ENCODE measurements at places on chromosomes 2 and 18.

DNA sequence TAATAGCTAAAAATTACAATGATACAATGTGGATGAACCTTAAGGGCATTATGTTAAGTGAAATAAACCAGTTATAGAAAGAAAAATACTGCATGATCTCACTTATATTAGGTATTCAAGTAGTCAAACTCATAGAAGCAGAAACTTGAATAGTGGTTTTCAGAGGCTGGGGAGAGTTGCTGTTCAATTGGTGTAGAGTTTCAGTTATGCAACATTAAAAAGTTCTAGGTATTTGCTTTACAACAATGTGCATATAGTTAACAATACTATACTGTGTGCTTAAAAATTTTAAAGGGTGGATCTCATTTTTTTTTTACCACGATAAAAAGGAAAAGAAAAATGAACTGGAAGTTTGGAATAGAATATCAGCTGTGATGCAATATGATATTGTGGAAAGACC lies 479.1 kb downstream of the SPAG16 start:
- DNase-seq = no peak

DNA sequence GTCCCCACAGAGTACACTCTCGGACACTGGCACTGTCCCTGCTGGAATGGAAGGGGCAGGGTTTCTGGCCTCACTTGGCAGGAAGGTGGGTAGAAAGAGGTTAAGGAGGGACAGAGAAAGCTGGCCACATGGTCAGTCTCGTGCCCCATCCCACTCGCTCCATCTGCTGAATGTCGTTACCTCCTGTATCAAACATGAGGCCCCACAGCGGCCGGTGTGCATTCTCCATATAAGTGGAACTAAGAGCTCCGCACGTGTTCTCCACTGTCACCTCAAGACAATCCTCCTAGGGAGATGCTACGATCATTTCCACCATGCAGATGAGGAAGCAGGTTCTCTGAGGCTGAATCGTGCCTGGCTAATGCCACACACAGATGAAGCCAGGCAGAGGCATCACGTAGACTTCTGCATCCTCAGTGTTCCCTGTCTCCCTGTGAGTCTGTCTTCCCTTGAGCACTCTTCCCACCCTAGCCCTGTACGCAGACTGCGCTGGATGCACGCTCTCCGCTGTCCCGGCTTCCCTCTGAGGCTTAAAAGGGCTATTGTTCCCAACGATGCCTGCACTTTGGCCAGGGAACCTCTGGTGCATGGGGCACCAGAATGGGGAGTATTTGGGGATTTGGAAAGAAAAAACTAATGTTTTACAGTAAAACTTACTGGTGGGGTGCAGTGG lies 35.1 kb downstream of the MAL start:
- DNase-seq = no peak

DNA sequence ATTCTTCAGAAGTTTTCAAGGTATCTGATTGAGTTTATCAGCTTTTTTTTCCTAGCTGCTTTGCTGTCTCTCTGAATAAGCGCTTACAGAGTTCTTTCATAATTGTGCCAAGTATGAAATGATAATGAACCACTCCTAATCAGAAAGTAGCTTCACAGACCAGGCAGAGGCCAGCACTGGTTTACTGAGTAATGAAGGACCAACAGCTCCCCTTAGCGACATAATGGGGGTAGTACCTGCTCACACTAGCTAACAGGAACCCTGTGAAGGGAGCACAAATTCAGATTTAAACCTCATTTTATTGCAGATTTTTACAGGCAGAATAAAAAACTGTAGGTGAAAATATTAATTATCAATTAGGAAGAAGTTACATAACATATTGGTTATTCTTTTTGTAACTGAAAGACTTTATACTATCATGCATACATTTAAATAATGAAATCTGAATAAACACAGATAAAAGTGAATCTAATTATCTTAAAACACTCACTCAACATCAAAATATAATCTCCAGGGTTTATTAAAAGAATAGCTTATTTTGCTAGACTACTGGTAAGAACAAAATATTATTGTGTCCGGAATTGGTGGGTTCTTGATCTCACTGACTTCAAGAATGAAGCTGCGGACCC lies 53.7 kb upstream of the LRRC30 start:
- DNase-seq = no peak

GRCh38 chr2:212968284-212969081 lies 182.9 kb downstream of the IKZF2 start:
- DNase-seq = no peak

GRCh38 chr2:73823916-73824523 lies 4.7 kb upstream of the STAMBP start:
- DNase-seq = peak; percentile 46

GRCh38 chr2:60707750-60708371 lies 48.2 kb upstream of the PAPOLG start:
- peak; percentile 10 for DNase-seq

DNA sequence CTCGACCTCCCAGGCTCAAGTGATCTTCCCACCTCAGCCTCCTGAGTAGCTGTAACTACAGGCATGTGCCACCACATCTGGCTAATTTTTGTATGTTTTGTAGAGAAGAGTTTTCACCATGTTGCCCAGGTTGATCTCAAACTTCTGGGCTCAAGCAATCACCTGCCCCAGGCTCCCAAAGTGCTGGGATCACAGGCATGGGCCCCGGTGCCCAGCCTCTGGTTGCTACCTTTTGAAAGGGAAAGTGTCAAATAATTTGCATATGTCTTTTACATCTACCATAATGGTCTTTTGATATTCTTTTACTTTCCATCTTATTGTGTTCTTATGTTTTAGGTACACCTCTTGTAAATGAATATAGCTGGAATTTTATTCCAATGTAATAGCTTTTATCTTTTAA lies 263.1 kb upstream of the FN1 start:
- no peak for DNase-seq
